ENCODE measurements at places on chromosomes 12 and 14. TPM values are rescaled to one million over a fixed set of nuclear protein-coding genes. Genes with fewer than 3 reads are reported as not detected.

The NXPH4 gene
- 0.19 TPM for total RNA-seq

The SLC38A4 gene
- total RNA-seq: 0.33 TPM

The HSPA2 gene
- total RNA-seq: 8.7 TPM

The BBOF1 gene
- total RNA-seq: 1.6 TPM

The SIX6 gene
- not detected for total RNA-seq

The CCDC38 gene
- total RNA-seq: 0.10 TPM

The DACT1 gene
- total RNA-seq: 1.1 TPM

The SYNDIG1L gene
- total RNA-seq: not detected

The NEUROD4 gene
- total RNA-seq: not detected

The IL31 gene
- total RNA-seq: not detected

The TTC9 gene
- 1.3 TPM for total RNA-seq

The SP1 gene
- 48.7 TPM for total RNA-seq

The VSIG10 gene
- 32.1 TPM for total RNA-seq

The FOXN4 gene
- not detected for total RNA-seq

The SIX4 gene
- 6.9 TPM for total RNA-seq

The PLEKHG7 gene
- not detected for total RNA-seq

The GLIPR1L2 gene
- total RNA-seq: not detected

The PAX9 gene
- 0.19 TPM for total RNA-seq

The GPR68 gene
- 0.96 TPM for total RNA-seq

The GZMB gene
- not detected for total RNA-seq

The RTRAF gene
- 83.3 TPM for total RNA-seq

The EPYC gene
- not detected for total RNA-seq

The C12orf60 gene
- total RNA-seq: 2.2 TPM

The TAS2R7 gene
- total RNA-seq: 0.48 TPM

The TMEM119 gene
- total RNA-seq: under 0.01 TPM

The KRT2 gene
- total RNA-seq: not detected

The SRP54 gene
- total RNA-seq: 67.4 TPM

The SNRPF gene
- 8.7 TPM for total RNA-seq

The GARIN6 gene
- not detected for total RNA-seq

The RIPK3 gene
- 4.9 TPM for total RNA-seq

The KRT78 gene
- not detected for total RNA-seq

The KIF5A gene
- total RNA-seq: not detected

The VDR gene
- 0.38 TPM for total RNA-seq

The RNF212B gene
- not detected for total RNA-seq

The NGB gene
- not detected for total RNA-seq

The MYBPC1 gene
- total RNA-seq: not detected

The ASCL1 gene
- not detected for total RNA-seq

The DIO3 gene
- total RNA-seq: not detected

The ACRBP gene
- total RNA-seq: 1.6 TPM

The RHEBL1 gene
- 1.3 TPM for total RNA-seq

The DHRS2 gene
- total RNA-seq: 0.38 TPM

The DLK1 gene
- total RNA-seq: not detected

The HAL gene
- not detected for total RNA-seq

The RTL1 gene
- not detected for total RNA-seq

The KCNH3 gene
- not detected for total RNA-seq

The ANKRD33 gene
- 0.29 TPM for total RNA-seq

The ITGA7 gene
- total RNA-seq: 0.48 TPM

The TMTC1 gene
- total RNA-seq: 1.2 TPM

The PTPRQ gene
- total RNA-seq: not detected

All from vein endothelial cell (primary cell).